ENCODE measurements at places on chromosomes 5 and 9. TPM values are rescaled to one million over a fixed set of nuclear protein-coding genes. Genes with fewer than 3 reads are reported as not detected.

GRCh38 chr5:179295778-179296149, 49.5 kb downstream of the ADAMTS2 start:
- no peak for DNase-seq

- no peak for DNase-seq
These were observed 64.8 kb downstream of the SHB start for GRCh38 chr9:38003946-38004808.

DNA sequence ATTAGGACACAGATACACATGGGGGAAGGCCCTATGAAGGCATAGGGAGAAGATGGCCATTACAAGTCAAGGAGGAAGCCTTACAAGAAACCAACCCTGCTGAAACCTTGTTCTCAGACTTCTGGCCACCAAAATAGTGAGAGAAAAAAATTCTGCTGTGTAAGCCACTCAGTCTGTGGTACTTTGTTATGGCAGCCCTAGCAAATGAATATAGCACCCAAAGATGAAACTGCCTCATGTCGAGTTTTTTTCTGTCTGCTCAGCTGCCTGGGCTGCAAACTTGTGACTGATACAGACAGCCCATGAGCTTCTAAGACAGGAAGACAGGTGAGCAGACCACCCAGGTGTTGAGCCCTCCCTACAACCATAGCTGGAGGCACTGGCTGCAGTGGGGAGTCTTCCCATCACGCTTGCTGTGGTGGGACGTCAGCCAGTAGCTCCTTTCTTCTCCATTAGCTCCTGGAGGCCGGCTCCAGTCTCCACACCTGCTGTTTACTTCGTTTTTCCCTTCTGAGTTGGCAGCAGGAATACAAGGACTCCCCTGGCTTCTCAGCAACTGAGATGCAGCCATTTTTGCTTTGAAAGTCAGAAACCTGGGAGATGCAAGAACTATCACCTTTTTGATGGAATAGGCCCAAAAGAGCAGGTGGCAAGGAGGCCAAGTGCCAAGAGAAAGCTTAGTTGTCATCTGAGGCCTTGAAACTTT, 164.9 kb downstream of the SEMA6A start:
- DNase-seq: no peak

DNA sequence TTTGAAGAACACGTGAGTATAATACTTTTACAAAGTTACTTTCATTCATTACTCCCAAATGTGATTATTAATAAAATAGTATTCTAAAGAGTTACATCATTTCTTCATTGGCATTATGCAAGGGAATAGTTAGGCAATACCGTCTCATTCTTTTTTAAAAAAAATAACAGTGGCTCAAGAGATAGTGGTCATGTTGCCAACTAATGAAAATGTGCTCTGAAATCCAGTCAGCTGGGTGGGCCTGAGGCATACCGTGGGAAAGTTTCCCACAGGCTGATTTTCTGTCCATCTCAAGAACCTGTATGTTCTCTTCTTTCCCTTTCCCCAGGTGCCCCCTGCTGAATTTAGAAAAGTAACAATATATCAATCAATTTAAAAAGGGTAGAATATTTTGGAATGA, 40.8 kb upstream of the ROPN1L start:
- DNase-seq: no peak

GRCh38 chr5:136043968-136044610, 15.3 kb downstream of the TGFBI start:
- DNase-seq: no peak

GRCh38 chr9:13082796-13083195, 196.7 kb downstream of the MPDZ start:
- DNase-seq: no peak

DNA sequence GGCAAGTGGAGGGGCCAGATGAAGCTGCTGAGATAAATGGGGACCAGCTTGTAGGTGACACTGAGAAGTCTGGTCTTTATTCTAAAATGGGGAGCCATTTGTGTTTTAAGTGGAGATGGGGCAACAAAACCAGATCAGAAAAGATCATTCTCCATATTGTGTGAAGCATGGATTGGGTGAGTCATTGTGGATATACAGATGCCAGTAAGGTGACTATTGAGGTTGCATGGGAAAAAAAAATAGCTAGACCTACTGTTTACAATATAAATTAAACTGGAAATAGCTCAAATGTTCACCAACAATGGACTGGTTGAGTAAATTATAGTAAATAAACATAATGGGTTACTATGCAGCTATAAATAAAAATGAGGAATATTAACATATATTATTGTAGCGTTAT, 5.4 kb upstream of the MAP1B start:
- no peak for DNase-seq

GRCh38 chr5:168865968-168866367, 286.8 kb upstream of the PANK3 start:
- DNase-seq: no peak

DNA sequence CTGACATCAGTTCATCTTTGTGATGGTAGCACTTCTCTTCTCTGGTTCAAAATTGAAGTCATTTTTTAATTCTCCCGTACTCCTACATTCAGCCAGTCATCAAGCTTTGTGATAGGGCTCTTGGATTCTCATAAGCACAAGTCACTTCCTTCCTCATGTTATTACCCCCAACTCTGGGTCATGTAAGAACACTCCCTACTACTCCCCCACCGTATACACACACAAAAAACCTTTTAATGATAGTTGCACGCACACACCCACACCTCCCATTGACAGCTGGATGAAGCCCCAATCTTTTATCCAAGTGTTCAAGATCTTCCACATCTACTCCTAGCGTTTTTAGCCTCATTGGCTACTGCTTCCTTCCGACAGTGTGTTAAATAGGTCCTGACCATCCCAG, 16.8 kb downstream of the KDM3B start:
- DNase-seq: no peak

DNA sequence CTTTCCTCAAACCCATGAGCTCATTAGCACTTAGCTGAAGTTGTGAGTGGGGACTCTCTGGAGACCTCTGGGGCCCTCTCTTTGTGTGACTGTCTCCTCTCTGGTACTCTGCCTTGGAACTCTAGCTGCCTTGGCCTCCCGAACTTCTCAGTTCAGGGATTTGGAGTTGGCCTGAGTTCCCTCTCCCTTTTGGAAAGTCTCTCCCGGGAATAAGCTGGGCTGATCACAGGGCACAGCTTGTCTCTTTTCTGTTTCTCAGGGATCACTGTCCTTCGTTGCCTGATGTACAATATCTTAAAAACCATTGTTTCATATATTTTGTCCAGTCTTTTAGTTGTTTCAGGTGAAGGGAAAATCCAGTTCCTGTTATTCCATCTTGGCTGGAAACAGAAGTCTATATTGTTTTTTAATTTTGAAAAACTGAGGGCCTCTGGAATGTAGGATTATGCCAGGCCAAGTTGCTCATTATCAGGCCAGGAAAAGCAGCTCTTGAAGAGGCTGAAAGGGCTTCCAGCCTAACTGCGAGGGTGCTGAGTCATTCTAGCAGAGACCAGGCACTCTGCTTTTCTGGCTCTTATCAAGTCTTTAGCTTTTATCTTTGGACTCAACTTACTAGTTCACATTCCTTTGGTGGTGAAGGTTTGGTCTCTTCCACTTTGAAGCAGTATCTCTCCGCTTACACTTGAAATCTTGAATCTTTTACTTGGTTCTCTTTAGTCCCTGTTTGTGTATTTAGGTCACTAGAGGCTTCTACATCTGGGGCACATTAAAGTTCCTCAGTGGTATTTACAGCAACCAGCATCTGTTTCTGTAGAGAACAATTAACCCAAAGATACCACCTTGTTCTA, 8.4 kb upstream of the RGS3 start:
- DNase-seq: peak; percentile 19

- DNase-seq: no peak
These were observed 10.6 kb upstream of the POMT1 start for GRCh38 chr9:131492070-131492469.

DNA sequence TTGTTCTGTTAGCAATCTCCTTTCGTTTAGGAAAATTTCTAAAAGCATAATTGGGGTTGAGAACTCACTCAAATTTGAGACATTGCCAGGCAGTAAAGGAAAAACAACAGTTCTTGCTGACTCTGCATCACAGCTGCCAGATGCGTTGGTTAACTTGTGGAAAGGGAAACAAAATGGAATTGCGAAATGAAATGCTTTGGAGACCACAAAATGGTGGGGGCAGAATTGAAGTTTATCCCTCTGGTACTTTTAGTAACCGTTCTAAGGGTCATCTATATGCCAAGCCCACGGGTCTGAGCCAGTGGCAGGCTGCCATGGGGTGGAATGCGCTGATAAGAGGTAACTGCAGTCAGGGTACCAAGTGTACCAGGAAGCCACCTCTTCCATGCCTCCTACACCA, 28.6 kb upstream of the SELENOP start:
- no peak for DNase-seq

DNA sequence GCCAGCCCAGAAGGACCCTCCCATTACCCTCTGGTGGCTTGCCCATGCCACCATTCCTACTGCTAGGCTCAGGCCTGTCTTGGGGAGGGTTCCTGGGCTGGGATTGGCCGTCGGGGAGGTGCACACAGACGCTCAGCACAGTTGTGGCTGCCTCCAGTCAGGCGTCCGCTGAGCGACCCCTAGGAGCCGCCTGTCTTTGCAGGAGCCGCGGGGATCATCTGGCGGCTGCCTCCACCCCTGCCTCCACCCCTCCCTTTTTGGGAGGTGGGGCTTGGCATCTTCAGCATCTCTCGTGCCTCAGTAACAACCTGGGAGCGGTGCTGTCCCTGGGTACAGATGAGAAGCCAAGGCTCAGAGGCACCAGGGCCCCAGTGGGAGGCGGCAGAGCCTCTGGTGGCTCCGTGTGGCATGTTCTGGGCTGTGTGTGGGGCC, 39.6 kb downstream of the RXRA start:
- DNase-seq: peak; percentile 54

DNA sequence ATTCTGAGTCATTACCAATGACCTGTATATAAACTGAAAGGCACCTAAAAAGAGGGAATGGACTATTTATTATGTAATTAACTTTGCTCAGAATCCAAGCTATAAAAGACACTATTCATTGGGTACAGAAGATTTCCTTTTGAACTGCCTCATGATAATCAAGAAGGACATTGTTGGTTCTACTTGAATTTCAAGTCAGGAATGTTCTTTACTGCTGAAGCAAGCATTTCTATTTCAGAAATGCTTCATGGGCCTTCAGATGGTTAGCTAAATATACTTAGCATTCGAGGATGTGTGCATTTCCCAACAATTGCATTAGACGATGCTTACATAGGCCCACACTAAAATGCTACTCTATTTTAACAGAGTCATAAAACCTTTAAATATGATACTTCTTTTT, 658.2 kb upstream of the DMAC1 start:
- DNase-seq: no peak

DNA sequence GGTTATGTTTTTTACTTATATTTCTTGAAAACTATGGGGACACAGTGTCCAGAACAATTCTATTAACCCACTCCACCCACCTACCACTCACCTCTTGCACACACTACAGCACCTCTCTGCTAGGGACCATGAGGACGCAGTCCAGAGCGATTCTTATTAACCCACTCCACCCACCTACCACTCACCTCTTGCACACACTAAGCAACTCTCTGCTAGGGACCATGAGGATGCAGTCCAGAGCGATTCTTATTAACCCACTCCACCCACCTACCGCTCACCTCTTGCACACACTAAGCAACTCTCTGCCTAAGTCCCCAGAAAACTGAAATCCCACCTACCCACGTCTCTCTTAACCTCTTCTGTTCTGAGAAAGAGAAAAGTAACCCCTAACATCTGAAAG, 2.2 kb upstream of the SHROOM1 start:
- no peak for DNase-seq

GRCh38 chr9:107213561-107214028, 69.5 kb upstream of the RAD23B start:
- DNase-seq: peak; percentile 41

GRCh38 chr9:92850898-92851297, 26.9 kb downstream of the ZNF484 start:
- no peak for DNase-seq

- DNase-seq: no peak
These were observed 21.0 kb downstream of the TIMD4 start for GRCh38 chr5:156942064-156942463.

- peak; percentile 49 for DNase-seq
These were observed 7.5 kb downstream of the PFDN1 start for GRCh38 chr5:140295414-140295813.

- no peak for DNase-seq
These were observed 291.8 kb downstream of the SLIT3 start for GRCh38 chr5:169009123-169009522.

DNA sequence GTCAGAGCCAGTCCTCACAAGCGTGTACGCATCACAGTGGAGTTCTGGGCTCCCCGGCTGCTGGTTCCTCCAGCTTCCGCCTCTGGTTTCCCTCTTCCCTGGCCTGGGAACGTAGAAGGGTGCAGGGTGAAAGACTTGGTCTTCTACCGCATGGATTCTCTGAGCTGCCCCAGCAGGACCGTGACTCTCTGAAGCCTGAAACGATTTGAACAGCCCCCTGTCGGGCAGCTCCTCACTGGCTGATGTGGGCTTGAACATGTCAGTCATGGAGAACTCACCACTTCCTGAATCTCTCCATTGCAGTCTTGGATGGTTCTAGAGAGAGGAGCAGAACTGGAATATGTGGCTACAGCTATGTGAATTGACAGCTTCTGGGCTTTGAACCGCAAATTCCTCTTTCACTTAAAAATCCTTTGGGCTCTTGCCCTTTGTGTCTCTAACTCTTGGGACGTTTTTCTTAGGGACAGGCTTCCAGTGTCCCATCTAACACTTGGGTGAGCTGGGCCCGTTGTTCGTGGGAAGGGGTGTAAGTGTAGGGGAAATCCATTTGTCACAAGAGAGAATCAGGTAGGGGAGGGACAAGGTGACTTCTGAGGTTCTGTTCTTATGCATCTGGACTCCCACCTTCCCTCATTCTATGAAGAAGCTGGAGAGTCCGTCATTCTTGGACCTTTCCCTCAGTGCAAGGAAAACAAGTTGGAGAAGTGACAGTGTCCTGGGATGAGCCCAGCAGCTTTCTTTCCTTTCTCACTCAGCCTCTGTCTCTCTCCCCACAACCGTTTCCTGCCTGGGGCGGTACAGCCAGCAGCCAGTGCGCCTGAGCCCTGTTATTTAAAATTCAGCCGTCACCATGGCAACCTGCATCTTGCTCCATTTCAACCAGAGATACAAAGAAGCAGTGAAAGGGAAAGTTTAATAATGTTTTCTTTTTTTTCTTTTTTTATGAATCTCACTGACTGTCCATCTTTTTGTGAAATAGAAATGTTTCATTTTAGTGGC, 84.7 kb downstream of the PTTG1 start:
- DNase-seq: peak; percentile 84

The C9 gene
- total RNA-seq: not detected

The CHMP5 gene
- total RNA-seq: 106 TPM

The DIPK1B gene
- total RNA-seq: 0.21 TPM

The AGXT2 gene
- not detected for total RNA-seq

The ANKRD34B gene
- 0.07 TPM for total RNA-seq

The ABO gene
- not detected for total RNA-seq

The DBH gene
- total RNA-seq: not detected

The DOK3 gene
- total RNA-seq: 4.8 TPM

The SEMA5A gene
- total RNA-seq: not detected

The GHR gene
- not detected for total RNA-seq

The GARNL3 gene
- total RNA-seq: 2.5 TPM

The GABRA1 gene
- not detected for total RNA-seq

The OSMR gene
- 0.26 TPM for total RNA-seq

The SLC28A3 gene
- total RNA-seq: 1.3 TPM

The COL27A1 gene
- total RNA-seq: 8.9 TPM

The TSSK1B gene
- not detected for total RNA-seq

The OLFML2A gene
- total RNA-seq: not detected

The SPATA31A3 gene
- total RNA-seq: not detected

The LRRC70 gene
- 0.58 TPM for total RNA-seq

The PITX1 gene
- 0.18 TPM for total RNA-seq

The SVEP1 gene
- total RNA-seq: not detected

Data from activated CD4-positive, alpha-beta T cell treated with anti-CD3 and anti-CD28 coated beads for 36 hours (primary cell).